ENCODE measurements at places on chromosomes 7 and 10.
A peak's percentile ranks its signal among the peaks of the same experiment; 100 is the strongest.

- no peak for DNase-seq
Observed at GRCh38 chr10:67550046-67550445, 145.9 kb downstream of the CTNNA3 start.

GRCh38 chr7:28382144-28382543 lies 30.2 kb upstream of the CREB5 start:
- no peak for DNase-seq

GRCh38 chr10:133169173-133169947 lies 9.3 kb downstream of the KNDC1 start:
- no peak for DNase-seq

DNA sequence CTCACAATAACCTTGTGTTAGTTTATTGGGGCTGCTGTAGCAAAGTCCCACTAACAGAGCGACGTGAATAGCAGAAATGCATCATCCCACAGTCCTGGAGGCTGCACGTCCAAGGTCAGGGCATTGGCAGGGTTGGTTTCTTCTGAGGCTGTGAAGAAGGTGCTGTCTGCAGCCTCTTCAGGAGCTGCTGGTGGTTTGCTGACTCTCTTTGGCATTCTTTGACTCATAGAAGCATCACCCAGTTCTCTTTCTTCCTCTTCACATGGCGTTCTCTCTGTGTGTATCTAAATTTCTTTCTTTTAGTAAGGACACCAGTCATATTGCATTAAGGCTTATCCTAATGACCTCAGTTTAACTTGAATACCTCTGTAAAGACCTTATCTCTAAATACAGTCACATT lies 428.4 kb upstream of the KLF6 start:
- no peak for DNase-seq

DNA sequence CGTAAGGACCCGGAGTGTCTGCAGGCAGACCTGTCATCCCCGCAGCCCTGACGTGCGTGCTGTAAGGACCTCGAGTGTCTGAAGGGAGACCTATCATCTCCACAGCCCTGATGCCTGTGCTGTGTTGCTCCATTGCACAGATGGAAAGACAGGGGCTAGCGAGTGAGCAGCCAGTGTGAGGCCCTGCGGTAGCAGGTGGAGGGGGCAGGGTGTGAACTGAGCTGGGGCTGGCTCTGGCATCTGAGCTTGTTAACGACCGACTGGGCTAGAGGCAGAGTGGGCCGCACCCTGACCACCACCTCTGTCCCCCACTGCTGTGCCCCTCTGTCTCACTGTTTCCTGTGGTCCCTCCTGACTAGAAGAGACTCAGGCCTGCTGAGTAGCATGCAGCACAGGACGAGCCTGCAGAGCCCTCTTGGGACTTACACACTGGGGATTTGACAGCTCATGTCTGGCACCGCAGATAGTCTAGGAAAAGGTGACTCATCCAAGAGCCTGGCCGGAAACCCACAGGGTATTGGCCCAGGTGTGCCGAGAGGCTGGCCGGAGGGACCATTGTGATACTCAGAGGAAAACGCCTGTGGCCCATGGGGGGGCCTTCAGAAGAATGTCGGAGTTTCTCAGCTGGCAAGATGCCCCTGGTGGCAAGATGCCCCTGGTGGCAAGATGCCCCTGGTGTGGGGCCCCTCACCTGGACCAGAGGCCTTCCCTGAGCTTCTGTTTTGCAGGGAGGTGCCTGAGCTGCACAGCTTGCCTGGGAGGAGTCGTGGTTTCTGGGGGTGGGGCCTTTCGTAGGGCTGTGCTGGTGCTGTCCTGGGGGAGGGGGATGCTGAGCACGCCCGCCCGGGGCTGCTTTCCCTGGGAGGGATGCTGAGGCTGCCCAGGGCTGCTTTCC lies 34.3 kb downstream of the INPP5A start:
- no peak for DNase-seq

DNA sequence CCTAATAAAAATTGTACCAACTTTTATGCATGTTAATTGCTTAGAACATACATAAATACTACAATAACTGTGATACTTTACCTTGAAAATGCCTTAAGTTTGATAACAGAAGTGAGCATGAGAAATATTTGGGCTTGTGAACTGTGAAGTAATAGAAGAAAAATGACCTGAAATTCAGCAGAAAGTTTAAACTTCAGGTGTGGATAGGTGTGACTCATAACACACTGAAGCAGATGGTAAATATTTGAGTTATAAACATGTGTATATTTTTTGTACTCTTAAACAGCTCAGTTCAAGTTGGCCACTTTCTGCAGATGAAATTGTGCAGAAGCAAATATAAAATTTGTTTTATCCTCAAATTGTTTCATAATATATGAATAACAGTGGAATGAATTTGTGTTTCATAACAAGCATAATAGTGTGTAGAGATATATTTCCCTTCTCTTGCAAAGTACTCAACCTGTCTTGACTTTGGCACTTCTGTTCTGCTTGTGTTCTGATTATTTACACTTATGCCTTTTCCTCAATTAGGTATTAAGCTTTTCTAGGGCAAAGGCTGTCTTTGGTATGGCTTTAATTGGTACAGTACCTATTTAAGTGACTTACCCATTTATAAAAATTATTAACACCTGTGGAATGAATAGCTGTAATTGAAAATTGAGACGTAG lies 122.4 kb downstream of the PRKG1 start:
- no peak for DNase-seq

- no peak for DNase-seq
Observed at GRCh38 chr7:31986878-31987518, 83.2 kb downstream of the PDE1C start.

DNA sequence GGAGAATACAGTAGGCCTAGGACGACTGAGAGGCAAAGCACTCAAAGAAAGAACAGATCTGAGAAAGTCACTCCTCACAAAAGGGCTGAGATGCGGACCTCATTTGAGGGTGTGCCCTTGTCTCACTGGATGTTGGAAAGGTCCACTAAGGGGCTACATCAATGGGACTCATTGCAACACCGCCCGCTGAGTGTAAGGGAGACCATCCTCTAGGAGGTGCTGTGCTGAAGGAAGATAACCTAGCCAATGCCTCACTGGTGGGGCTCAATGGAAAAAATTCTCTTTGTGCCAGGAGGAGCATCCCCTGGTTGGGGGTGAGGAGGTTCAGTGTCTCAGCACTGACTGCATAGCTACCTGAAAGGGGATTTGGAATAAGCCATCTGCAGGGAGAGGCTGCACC lies 758.7 kb upstream of the CELF2 start:
- DNase-seq = no peak

- no peak for DNase-seq
Observed at GRCh38 chr7:155532792-155533119, 13.6 kb downstream of the CNPY1 start.

GRCh38 chr10:30540276-30540675 lies 89.3 kb downstream of the LYZL2 start:
- no peak for DNase-seq

- DNase-seq = peak; percentile 85
Observed at GRCh38 chr10:124388823-124389612, 29.7 kb downstream of the OAT start.

DNA sequence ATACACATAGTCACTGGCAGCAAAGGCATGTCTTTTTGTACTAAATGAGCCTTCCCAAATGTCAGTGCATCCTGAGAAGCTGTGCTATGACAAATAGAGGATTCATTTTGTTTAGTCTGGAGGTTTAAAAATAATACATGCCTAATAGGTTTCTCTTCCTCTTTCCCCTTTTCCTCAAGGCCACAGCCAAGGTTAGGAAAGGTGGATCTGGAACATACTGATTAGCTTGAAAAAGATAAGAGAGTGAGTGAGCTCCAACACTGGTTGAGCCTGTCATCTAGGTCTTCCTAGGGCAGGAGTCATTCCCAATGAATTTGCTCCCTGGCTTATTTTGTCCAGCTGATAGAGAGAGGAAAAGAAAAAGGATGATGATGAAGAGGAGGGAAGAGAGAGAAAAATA lies 14.4 kb upstream of the SP4 start:
- no peak for DNase-seq

GRCh38 chr10:3964516-3964915 lies 179.5 kb upstream of the KLF6 start:
- DNase-seq = no peak

DNA sequence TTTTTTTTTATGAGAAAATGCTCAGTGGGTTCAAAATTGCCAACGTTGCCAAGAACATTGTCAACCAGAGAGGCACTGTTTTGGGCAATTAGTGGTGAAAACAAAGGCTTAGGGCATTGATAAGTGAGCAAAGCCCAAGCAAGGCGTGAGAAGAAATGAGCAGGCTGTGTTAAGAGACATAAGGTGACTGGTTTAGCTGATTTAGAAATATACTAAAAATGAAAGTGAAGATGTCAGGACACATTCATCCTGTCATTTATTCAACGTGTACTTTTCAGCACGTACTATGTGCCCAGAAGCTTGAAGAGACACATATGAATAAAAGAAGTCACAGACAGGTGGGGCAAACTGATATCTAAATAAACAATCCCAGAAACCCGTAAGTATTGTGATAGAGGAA lies 31.8 kb downstream of the AOAH start:
- no peak for DNase-seq

DNA sequence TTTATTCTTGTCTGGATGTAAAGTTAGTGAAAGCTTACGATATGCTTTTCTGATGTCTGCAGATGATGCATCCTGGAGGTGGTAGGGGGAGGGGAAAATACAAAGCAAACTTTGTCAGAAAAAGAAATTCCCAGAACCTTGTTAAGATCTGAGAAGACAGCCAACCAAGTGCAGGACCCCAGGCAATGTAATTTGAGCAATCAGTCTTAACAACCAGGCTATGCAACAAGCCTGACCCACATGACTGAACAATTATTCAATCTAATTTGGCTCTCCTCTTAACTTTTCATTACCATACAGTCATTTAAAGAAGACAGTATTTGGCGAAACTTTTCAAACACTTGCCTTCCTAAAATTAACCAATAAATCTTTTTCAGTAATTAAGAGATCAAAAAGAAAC lies 74.5 kb downstream of the DNAJC1 start:
- DNase-seq = no peak

DNA sequence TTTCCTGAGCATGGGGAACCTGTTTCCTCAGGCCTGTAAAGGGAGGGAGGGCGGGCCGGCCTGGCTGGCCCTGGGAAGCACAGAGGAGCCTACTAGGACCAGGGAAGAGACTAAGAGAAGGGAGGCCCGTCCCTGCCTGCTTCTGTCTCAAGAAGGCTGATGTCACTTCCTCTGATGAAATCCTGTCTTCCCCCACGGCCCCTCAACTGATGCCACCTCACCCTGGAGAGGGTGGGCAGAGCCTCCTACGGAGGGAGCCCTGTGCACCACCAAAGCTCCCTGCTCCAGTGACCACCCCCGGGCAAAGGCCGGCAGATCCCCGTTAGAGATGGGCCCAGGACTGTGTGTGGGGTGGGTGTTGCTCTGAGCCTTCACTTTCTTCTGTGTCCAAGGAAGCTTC lies 1.0 kb upstream of the PILRA start:
- no peak for DNase-seq

DNA sequence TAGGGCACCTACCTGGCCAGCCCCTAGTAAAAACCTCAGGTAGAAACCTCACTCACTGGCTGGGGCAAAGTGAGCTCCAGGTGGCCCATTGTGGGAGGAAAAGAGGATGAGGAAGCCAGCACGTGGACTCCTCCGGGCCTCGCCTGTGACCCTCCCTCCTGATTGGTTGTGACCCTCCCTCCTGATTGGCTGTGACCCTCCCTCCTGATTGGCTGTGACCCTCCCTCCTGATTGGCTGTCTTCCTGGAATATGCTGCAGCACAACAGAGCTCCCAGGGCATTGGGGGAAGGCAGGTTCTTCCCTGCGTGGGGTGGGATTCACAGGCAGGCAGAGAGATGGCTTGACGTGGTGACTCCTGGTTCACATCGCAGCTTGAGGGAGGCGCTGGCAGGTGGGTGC lies 343.0 kb downstream of the GLRX3 start:
- no peak for DNase-seq

All from stimulated activated CD4-positive, alpha-beta T cell treated with anti-CD3 and anti-CD28 coated beads, Interleukin-1b, Interleukin-23, amount 100 ng/mL, for 24 hours (primary cell).